ENCODE measurements at places on chromosomes 5 and 9.

GRCh38 chr5:159548517-159548916 is 218.2 kb upstream of the IL12B start:
- no peak for DNase-seq

- DNase-seq, result no peak
Observed at GRCh38 chr9:114054191-114054690, 23.9 kb downstream of the AMBP start.

DNA sequence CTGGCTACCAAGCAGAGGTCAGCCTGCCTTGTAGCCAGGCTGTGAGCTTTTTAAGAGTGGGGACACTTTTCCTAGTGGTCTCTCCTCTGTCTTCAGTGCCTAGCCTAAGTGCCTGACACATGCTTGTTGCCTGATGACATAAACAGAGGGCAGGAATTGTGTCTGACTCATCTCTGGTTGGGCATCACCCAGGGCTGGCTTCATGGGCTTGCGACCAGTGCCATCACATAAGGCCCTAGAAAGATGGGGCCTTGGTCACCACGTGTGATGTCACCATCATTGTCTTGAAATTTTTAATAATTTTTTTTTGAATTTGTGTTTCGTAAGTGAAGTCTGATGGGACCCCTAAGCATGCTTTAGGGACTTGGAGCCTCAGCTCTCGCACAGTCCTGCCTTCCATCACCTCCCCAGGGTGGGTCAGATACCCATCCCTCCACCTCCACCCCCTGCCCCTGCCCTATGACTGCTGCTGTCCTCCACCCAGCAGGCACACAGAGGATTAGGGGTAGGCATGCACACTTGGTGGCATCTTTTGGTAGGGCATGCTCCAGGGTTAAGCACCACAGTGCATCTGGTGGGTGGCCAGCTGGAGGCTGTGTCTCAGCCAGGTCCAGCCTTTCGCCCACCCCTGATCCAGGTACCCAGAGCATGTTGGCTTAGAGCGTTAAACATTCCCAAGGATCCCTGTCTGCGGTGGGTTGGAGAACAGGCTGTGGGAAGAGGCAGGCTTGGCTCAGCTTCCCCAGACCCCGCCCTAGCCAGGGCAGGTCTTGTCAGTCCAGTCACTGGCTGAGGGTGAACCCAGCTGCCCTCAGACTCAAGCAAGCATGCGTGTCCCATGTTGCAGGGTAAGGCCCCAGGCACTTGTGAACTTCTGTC is 80.1 kb upstream of the SH3PXD2B start:
- no peak for DNase-seq

DNA sequence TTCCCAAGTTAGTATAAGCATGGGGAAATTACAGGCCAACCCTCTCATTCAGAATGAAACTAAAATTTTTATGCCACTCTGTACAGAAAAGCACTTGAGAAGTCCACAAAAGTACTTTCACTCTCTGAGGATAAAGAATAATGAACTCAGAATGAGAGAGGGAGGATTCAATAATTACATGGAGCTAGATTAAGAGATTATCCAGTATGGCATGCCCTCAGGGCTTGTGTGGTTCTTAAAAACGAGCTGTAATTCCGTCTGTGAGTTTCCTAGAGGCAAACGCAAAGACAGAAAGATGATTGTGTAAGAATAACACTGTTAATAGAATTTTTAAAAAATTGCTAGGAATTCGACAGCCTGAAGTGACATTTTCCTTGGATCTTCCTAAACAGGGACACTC is 126.8 kb upstream of the PTCH1 start:
- DNase-seq, result no peak

DNA sequence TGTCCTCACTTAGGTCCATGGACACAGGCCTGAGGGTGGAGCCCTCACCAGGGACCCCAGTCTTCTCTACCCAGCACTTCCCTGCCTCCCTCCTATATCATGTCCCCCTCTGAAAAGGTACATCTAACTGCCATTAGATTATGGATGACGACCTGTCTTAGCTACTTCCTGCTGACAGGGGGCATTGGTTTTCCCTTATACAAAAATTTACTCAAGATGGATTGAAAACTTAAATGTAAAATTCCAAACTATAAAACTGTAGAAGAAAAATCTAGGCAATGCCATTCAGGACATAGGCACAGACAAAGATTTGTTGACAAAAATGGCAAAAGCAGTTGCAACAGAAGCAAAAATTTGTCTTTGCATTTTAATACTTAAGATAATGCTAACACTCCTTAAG is 623.2 kb upstream of the FAM174A start:
- DNase-seq, result no peak

- no peak for DNase-seq
Observed at GRCh38 chr9:88530051-88530450, 4.9 kb upstream of the NXNL2 start.

- no peak for DNase-seq
Observed at GRCh38 chr5:14980698-14981097, 109.1 kb upstream of the ANKH start.

DNA sequence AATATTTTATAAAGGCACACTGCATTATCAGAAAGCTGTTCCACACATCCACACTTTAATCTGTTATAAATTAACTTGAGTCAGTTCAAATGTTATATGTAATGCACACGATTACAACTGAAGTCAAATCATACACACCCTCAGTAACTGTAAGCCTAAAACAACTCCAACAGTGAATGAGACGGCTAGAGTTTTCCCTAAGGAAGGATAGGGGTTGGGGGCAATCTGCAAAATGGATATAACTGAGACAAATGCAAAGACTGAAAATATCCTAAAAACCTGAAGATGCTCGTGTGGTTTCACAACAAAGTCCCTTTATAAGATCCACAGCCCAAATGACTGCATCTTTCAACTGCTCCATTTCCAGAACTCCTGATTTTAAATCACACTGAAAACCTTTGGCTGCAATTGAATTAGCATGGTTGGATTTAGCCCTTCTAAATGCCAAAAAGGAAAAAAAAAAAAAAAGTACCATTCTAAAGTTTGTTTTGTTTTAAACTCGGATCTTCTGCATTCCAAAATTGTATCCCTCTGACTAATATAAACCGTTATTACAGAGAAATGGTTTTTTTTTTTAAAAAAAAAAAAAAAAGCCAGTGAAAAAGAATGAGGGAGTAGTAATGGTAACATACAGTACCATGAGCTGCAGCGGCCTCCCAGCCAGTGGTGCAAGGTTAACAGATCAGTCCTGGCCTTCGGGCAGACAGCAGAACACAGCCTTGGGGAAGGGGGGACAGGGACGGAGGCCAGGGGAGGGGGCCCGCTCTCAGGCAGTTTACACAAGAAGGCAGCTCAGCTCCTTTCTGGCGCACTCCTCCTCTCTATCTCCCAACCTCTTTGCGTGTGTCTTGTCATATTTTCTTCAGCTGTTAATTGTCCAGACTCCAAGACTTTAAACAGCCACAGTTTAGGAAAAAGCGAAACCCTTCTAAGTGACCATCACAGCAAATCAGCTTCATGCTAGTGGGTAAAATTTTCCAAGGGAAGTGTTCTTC is 166.1 kb downstream of the BNC2 start:
- DNase-seq, result no peak

DNA sequence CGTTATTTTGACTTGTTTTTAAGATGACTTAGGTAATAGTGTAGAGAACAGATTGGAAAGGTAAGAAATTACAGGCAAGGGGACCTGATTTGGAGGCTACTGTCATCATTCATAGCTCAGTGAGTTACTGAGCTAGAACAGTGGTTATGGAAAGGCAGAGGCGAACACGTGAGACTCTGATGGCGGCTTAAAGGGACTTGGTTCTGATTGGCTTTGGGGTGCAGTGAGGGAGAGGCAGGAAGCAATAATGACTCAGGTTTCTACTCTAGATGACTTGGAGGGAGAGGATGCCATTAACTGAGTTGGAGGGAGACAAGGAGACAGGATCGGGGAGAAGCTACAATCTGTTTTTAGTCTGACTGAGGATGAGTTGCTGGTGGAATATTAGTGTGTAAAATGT is 3.0 kb downstream of the F2RL2 start:
- DNase-seq, result no peak

GRCh38 chr5:133701871-133702270 is 89.5 kb upstream of the FSTL4 start:
- no peak for DNase-seq

GRCh38 chr5:144028058-144028457 is 142.4 kb downstream of the YIPF5 start:
- no peak for DNase-seq

DNA sequence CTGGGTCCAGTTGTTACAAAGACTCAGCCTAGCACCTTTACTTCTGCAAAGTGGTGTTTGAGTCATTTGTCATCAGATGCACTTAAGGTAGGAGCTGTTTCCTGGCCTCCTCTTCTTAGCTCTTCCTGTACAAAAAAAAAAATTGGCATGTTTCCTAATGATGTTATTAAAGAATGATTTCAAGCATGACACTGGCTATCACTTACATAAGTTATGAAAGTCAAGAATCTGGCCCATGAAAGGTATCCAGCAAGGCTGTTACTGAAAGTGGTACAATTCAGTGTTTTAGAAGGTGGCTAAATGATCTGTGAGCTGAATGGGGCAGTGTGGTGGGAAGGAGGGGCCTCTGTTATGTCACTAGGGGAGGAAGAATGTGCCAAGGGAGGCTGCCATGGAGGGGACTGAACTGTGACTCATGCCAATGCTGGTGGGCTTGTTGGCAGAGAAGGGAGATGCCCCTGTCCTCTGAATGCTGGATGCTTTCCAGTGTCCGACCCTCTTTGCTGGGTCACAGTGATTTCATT is 175.1 kb upstream of the MAP1B start:
- DNase-seq, result no peak

GRCh38 chr9:81479573-81479972 is 209.8 kb downstream of the TLE1 start:
- DNase-seq, result no peak

GRCh38 chr5:160616712-160617497 is 195.2 kb downstream of the PTTG1 start:
- DNase-seq, result no peak

- DNase-seq, result no peak
Observed at GRCh38 chr5:15737871-15738664, 238.1 kb downstream of the FBXL7 start.

- DNase-seq, result no peak
Observed at GRCh38 chr5:38650540-38650939, 94.1 kb upstream of the LIFR start.

- no peak for DNase-seq
Observed at GRCh38 chr9:2082772-2083171, 67.6 kb downstream of the SMARCA2 start.

Measured in naive thymus-derived CD8-positive, alpha-beta T cell (primary cell).